Suprapubic skin (tissue), 4 donors: ENCODE measurements at places on chromosomes 4 and X. TPM values are rescaled to one million over a fixed set of nuclear protein-coding genes. Genes with fewer than 3 reads are reported as not detected.

GRCh38 chrX:70470850-70471289, 26.2 kb downstream of the DLG3 start:
- H3K4me1 ChIP-seq, result no peaks in the 10 kb centered on the region
- no peak overlapping the region for H3K4me3 ChIP-seq
- no peaks in the 10 kb centered on the region for H3K27me3 ChIP-seq
- DNase-seq, result no peak

- H3K4me1 ChIP-seq, result no peaks in the 10 kb centered on the region
- DNase-seq, result no peak
- no peaks in the 10 kb centered on the region for H3K27me3 ChIP-seq
- H3K27ac ChIP-seq, result no peak overlapping the region
Measured at GRCh38 chr4:5636766-5637670, 71.3 kb downstream of the EVC2 start.

GRCh38 chr4:159266981-159267868, 164.3 kb downstream of the RAPGEF2 start:
- H3K4me1 ChIP-seq, result peaks cover 32% of the 10 kb centered on the region
- H3K27me3 ChIP-seq, result no peaks in the 10 kb centered on the region

- no peak overlapping the region for H3K4me3 ChIP-seq
- H3K36me3 ChIP-seq, result no peaks in the 10 kb centered on the region
- peak overlapping the region; percentile 91 for H3K27ac ChIP-seq
- H3K27me3 ChIP-seq, result no peaks in the 10 kb centered on the region
Measured at GRCh38 chr4:153489856-153490558, 23.8 kb downstream of the TMEM131L start.

- no peak for DNase-seq
- H3K27ac ChIP-seq, result no peak overlapping the region
- H3K4me1 ChIP-seq, result peaks cover 7% of the 10 kb centered on the region
- H3K36me3 ChIP-seq, result no peaks in the 10 kb centered on the region
- no peaks in the 10 kb centered on the region for H3K27me3 ChIP-seq
- no peak overlapping the region for H3K4me3 ChIP-seq
Measured at GRCh38 chr4:74543983-74544382, 99.0 kb downstream of the AREG start.

DNA sequence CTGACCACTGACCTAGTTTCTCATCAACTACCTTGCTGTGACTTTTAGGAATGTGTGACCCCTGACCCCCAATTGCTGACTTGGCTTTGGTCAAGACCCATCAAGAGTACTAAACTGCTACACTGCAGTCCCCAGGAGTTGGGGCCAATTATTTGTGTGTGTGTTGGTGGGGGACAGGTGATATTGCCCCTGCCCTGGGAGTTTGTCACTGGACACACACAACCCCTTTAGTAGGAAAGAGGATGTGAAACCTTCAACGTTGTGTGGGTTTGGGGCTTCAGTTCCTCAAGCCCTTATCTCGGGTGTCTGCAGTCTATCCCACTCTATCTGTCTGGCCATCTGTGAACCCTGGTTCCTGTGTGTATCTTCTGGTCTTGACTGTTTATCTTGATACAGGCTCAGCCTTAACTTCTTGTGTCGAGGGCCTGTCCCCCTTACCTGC, 6.5 kb downstream of the SASH3 start:
- no peak for DNase-seq
- no peaks in the 10 kb centered on the region for H3K27me3 ChIP-seq

DNA sequence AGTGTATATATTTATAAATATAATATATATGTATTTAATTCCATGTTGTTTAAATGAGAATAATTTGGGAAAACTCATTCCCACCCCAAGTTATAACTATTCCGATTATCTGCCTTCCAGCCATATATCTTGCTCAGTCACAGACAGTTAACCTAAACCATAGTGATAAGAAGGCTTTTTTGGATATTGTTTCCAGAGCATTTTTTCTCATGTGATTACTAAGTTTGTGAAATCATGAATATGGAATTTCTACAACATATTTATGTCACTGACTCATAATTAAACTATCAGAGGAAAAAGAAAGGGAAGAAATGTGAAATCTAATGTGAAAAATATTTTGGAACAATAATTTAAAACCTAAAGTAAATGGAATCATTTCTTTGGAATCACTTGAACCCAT, 1163.5 kb upstream of the PABPC4L start:
- H3K36me3 ChIP-seq, result no peaks in the 10 kb centered on the region
- no peak for DNase-seq
- H3K27ac ChIP-seq, result no peak overlapping the region
- no peaks in the 10 kb centered on the region for H3K27me3 ChIP-seq
- no peak overlapping the region for H3K4me3 ChIP-seq
- no peaks in the 10 kb centered on the region for H3K4me1 ChIP-seq

DNA sequence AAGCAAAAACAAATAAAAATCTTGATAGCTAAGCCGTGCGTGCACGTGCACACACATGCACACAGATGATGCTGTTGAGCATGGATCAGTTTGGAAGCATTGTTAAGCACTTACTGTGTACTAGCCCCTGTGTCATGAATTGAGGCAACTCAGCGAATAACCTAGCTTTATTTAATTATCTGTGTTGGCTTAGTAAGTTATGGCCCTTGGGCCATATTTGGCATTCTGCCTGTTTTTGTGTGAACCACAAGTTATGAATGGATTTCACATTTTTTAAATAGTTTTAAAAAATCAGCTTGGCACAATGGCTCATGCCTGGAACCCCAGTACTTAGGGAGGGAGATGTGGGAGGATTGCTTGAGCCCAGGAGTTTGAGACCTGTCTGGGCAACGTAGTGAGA, 113.6 kb upstream of the CBLL2 start:
- H3K4me3 ChIP-seq, result no peak overlapping the region
- H3K4me1 ChIP-seq, result no peaks in the 10 kb centered on the region
- no peaks in the 10 kb centered on the region for H3K27me3 ChIP-seq
- H3K27ac ChIP-seq, result no peak overlapping the region
- no peaks in the 10 kb centered on the region for H3K36me3 ChIP-seq

GRCh38 chrX:22396408-22396807, 123.7 kb downstream of the CBLL2 start:
- no peaks in the 10 kb centered on the region for H3K36me3 ChIP-seq
- no peaks in the 10 kb centered on the region for H3K4me1 ChIP-seq
- no peak overlapping the region for H3K27ac ChIP-seq
- DNase-seq, result no peak

GRCh38 chr4:25021216-25021615, 9.5 kb downstream of the LGI2 start:
- H3K4me3 ChIP-seq, result no peak overlapping the region
- DNase-seq, result no peak
- no peaks in the 10 kb centered on the region for H3K4me1 ChIP-seq
- peaks cover 4% of the 10 kb centered on the region for H3K27me3 ChIP-seq
- H3K27ac ChIP-seq, result no peak overlapping the region

DNA sequence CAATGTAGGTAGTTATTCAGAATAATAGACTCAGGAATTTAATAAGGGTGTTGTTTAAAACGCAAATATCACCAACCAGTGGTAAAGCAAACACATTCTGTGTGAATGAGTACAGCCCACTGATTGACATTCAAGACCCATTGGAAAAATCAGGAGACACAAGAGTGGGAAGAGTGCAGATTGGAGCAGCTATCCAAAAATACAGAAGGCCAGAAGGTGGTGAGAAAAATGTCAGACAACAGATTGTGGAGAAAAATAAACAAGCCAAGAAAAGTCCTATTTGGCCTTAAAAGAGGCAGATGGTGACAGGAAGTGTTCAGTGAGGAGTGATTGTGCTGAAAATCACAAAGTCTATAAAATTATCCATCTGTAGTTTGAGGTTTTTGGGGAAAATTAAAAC, 39.3 kb downstream of the CPE start:
- H3K4me3 ChIP-seq, result no peak overlapping the region
- DNase-seq, result no peak
- no peak overlapping the region for H3K27ac ChIP-seq
- no peaks in the 10 kb centered on the region for H3K27me3 ChIP-seq
- no peaks in the 10 kb centered on the region for H3K4me1 ChIP-seq

DNA sequence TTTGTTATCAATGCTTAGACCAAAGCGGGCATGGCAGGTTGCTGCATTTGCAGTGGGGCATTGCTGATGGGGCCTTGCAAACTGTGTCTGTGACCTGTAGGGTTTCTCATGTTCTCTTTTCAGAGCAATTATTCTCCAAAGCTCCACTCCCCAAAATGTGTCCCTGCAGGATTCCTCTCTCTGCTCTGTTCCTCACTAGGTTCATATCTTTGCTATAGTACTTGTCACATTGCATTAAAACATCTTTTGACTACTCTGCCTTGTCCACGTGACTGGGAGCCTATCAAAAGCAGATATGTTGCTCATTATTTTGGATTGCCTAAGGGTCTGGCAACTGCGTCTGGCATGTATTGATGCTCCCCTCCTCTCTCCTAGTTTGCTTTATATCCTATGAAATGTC, 177.7 kb upstream of the MID1 start:
- no peaks in the 10 kb centered on the region for H3K36me3 ChIP-seq
- no peaks in the 10 kb centered on the region for H3K4me1 ChIP-seq
- no peak overlapping the region for H3K27ac ChIP-seq
- DNase-seq, result no peak
- H3K27me3 ChIP-seq, result no peaks in the 10 kb centered on the region

GRCh38 chrX:101117701-101118100, 19.7 kb downstream of the CENPI start:
- H3K27me3 ChIP-seq, result no peaks in the 10 kb centered on the region
- H3K36me3 ChIP-seq, result no peaks in the 10 kb centered on the region
- no peak overlapping the region for H3K27ac ChIP-seq
- DNase-seq, result no peak
- H3K4me3 ChIP-seq, result no peak overlapping the region

Gene HSD17B13
- 1.3 TPM for total RNA-seq

Gene EVC
- 33.3 TPM for total RNA-seq
